ENCODE measurements at places on chromosomes 1 and 21. TPM values are rescaled to one million over a fixed set of nuclear protein-coding genes. Genes with fewer than 3 reads are reported as not detected.
A peak's percentile ranks its signal among the peaks of the same experiment; 100 is the strongest.

GRCh38 chr1:59692591-59692990, 122.2 kb upstream of the HOOK1 start:
- H3K36me3 ChIP-seq = no peaks in the 10 kb centered on the region
- H3K4me1 ChIP-seq = no peaks in the 10 kb centered on the region
- H3K27ac ChIP-seq = no peak overlapping the region
- H3K4me3 ChIP-seq = no peak overlapping the region
- no peaks in the 10 kb centered on the region for H3K27me3 ChIP-seq

- no peaks in the 10 kb centered on the region for H3K36me3 ChIP-seq
- no peak for DNase-seq
- no peak overlapping the region for H3K27ac ChIP-seq
- H3K27me3 ChIP-seq = no peaks in the 10 kb centered on the region
- no peak overlapping the region for H3K4me3 ChIP-seq
Measured at GRCh38 chr1:205324781-205325180, 3.2 kb upstream of the NUAK2 start.

DNA sequence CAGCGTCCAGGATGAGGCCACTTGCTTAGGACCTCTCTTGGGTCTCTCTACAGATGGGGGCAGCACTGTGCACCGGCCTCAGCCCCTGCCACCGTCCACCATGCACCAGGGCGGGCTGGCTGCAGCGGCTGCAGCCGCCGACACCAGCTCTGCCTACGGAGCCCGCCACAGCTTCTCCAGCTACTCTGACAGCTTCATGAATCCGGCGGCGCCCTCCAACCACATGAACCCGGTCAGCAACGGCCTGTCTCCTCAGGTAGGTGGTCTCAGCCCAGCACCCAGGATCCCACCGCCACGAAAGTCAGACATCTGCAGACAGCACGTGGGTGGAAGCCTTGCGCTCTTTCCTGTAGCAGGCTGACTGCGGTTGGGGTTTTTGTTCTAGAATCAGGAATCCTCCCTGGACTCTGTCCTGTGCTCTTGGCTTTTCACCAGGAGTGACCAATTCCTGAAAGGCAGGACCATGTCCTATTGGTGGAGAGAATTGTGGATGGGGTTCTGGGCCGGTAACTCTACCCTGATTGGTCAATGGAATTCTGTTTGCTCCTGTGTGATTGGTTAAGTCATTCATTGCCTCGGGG, 72.5 kb downstream of the PAX7 start:
- no peak overlapping the region for H3K27ac ChIP-seq
- no peaks in the 10 kb centered on the region for H3K27me3 ChIP-seq
- H3K36me3 ChIP-seq = no peaks in the 10 kb centered on the region
- H3K4me3 ChIP-seq = no peak overlapping the region
- no peak for DNase-seq

- no peaks in the 10 kb centered on the region for H3K36me3 ChIP-seq
- DNase-seq = no peak
- H3K27ac ChIP-seq = no peak overlapping the region
- H3K4me1 ChIP-seq = no peaks in the 10 kb centered on the region
- H3K4me3 ChIP-seq = no peak overlapping the region
Measured at GRCh38 chr21:36999131-36999898, 7.2 kb upstream of the RIPPLY3 start.

DNA sequence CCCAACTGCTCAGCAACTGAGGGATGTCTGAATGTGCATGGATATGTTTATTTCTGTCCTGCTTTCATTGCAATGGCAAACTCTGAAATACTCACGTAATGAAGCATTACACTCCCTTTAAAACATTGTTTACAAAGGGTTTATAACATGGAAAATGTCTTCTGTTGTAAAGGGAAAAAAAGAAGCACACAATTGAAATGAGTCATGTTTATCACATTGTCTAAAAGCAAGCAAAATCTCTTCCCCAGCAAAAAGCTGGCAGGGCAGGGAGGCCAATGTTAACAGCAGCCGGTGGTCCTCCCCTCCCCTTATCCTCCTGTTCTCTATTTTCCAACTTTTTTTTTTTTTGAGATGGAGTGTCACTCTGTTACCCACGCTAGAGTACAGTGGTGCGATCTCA, 3.9 kb upstream of the EFNA1 start:
- H3K4me1 ChIP-seq = no peaks in the 10 kb centered on the region
- H3K36me3 ChIP-seq = no peaks in the 10 kb centered on the region
- H3K27me3 ChIP-seq = no peaks in the 10 kb centered on the region
- no peak for DNase-seq
- H3K27ac ChIP-seq = no peak overlapping the region

GRCh38 chr1:57101209-57101608, 135.4 kb upstream of the C8B start:
- no peaks in the 10 kb centered on the region for H3K36me3 ChIP-seq
- DNase-seq = no peak
- no peak overlapping the region for H3K27ac ChIP-seq
- H3K4me3 ChIP-seq = no peak overlapping the region
- peaks cover 2% of the 10 kb centered on the region for H3K27me3 ChIP-seq

GRCh38 chr1:11746092-11746491, 10.2 kb downstream of the AGTRAP start:
- H3K4me3 ChIP-seq = no peak overlapping the region
- no peaks in the 10 kb centered on the region for H3K36me3 ChIP-seq
- DNase-seq = no peak

DNA sequence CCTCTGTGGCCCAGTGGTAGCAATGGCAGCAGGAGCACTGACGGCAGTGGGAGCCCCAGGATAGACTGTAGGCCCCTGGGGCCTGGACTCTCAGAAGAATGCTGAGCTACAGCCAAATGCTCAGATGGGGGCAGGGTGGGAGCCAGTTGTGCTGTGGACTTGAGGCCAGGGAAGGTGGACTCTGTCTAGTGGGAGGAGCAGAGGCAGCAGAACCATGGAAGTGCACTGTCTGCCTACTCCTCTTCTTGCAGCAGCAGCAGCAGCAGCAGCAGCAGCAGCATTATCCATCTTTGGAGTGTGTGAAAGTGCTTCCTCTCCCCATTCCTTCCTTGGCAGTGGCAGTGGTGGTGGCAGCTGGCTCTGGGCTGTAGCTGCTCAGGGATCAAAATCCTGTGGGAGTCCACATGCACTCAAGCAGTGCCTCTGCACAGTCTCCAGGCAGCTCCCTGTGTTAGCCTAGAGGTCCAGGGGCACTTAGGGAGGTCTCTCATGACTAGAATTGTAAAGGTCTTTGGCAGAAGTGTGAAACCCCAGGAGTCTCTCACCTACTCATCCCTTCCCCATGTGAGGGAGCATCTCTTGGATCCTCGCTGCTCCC, 917.9 kb upstream of the B3GALT2 start:
- no peak overlapping the region for H3K4me3 ChIP-seq
- no peaks in the 10 kb centered on the region for H3K36me3 ChIP-seq
- DNase-seq = no peak
- H3K4me1 ChIP-seq = no peaks in the 10 kb centered on the region
- H3K27ac ChIP-seq = no peak overlapping the region
- H3K27me3 ChIP-seq = no peaks in the 10 kb centered on the region

DNA sequence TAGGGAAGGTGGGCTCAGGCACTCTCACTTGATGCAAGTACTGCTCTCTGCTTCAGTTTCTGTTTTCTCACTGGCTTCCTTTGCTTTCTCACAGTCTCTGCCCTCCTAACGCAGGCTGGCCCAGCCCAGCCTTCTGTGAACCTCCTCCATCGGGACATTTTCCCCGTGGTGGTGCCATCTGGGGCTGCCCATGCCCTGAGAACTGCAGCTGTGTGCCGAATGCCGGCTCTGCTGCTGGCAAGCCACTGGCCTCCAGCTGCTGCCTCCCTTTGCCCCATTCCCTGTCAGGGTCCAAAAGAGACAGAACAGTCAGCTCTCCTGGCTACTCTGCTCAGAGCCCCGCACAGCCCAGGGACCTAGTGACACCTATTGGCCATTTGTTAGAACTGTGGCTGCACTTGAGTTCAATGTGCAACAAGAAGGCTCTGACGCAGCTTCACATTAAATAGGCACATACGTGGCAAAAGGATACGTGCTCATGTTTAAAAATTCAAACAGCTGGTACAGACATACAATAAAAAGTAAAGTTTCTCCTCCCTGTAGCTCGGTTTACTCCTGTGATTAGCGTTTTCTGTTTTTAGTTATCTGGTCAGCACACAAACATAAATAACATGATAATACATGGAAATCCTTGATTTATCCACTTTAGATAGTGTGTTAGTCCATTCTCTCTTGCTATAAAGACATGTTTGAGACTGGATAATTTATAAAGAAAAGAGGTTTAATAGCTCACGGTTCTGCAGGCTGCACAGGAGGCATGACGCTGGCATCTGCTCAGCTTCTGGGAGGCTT, 46.6 kb downstream of the FCRL5 start:
- no peaks in the 10 kb centered on the region for H3K36me3 ChIP-seq
- H3K4me1 ChIP-seq = no peaks in the 10 kb centered on the region
- H3K4me3 ChIP-seq = no peak overlapping the region
- no peak for DNase-seq
- no peak overlapping the region for H3K27ac ChIP-seq
- H3K27me3 ChIP-seq = no peaks in the 10 kb centered on the region

GRCh38 chr1:234720709-234721441, 110.9 kb upstream of the IRF2BP2 start:
- H3K4me3 ChIP-seq = no peak overlapping the region
- no peaks in the 10 kb centered on the region for H3K27me3 ChIP-seq
- no peaks in the 10 kb centered on the region for H3K36me3 ChIP-seq

DNA sequence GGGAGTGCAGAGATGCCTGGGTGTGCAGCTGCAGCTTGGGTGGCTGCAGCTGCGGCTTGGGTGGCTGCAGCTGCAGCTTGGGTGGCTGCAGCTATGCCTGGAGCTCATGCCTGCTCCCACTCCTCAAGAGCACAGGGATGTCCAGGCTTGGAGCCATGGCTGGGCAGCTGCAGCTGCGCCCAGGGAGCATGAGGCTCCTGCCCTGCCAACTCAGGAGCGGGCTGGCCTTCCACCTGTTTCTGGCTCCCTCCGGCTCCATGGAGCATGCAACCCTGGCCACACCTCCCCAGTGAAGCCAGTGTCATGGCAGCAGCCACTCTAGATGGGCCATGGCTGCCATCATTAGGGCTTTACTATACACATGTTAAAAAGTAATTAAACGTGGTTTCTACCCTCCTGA, 21.1 kb downstream of the GBP1 start:
- H3K36me3 ChIP-seq = no peaks in the 10 kb centered on the region
- DNase-seq = no peak
- H3K4me1 ChIP-seq = no peaks in the 10 kb centered on the region
- no peak overlapping the region for H3K27ac ChIP-seq
- no peak overlapping the region for H3K4me3 ChIP-seq

DNA sequence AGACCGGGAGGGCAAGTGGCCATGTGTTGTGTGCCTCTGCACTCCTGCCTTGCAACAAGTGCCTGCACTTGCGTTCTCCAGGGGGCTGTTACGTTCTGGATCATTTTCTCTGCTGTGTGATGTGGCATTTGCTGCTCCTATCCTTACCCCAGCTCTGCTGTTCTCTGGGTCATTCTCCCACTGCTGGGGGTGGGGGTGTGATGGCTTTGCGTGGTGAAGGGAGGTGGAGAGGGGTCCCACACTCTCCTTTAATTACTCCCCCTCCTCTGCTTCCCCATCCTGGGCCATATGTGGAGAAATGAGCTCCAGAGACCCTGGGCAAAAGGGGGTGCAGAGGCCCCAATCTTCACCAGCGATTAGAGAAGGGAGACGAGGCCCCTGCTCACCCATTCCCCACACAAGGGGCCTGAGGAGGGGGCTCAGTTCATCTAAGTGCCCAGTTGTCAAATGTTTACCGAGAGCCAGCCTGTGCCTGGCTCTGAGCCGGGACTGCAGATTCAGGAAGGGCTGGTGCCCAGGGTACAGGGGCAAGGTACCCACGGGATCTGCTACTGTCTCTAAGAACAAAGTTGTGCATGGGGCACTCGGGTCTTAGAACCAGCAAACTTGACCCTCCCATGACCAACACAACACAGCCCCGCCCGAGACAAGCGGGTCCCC, 355.4 kb downstream of the PTPRU start:
- H3K27me3 ChIP-seq = no peaks in the 10 kb centered on the region
- H3K36me3 ChIP-seq = no peaks in the 10 kb centered on the region
- no peak for DNase-seq
- H3K27ac ChIP-seq = no peak overlapping the region
- no peaks in the 10 kb centered on the region for H3K4me1 ChIP-seq

GRCh38 chr1:226960944-226961765, 21.1 kb downstream of the COQ8A start:
- H3K36me3 ChIP-seq = no peaks in the 10 kb centered on the region
- H3K27me3 ChIP-seq = no peaks in the 10 kb centered on the region
- no peak overlapping the region for H3K27ac ChIP-seq
- H3K4me3 ChIP-seq = no peak overlapping the region
- H3K4me1 ChIP-seq = no peaks in the 10 kb centered on the region

GRCh38 chr21:33685613-33686197, 43.4 kb downstream of the ITSN1 start:
- no peak overlapping the region for H3K4me3 ChIP-seq
- H3K27ac ChIP-seq = no peak overlapping the region
- H3K4me1 ChIP-seq = peaks cover 17% of the 10 kb centered on the region
- no peaks in the 10 kb centered on the region for H3K27me3 ChIP-seq
- DNase-seq = no peak

DNA sequence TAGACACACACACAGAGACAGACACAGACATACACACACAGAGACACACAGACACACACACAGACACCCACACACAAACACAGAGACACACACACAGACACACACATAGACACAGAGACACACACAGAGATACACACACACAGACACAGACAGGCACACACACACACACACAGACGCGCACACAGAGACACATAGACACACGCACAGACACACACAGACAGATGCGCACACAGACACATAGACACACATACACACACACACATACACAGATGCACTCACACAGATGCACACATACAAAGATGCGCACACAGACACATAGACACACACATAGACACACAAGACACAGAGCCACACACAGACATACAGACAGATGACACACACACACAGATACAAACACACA, 16.0 kb downstream of the KIF21B start:
- H3K27ac ChIP-seq = no peak overlapping the region
- H3K36me3 ChIP-seq = no peaks in the 10 kb centered on the region
- H3K27me3 ChIP-seq = no peaks in the 10 kb centered on the region
- no peak for DNase-seq
- no peak overlapping the region for H3K4me3 ChIP-seq
- H3K4me1 ChIP-seq = no peaks in the 10 kb centered on the region

GRCh38 chr21:31659286-31659535, 282 bp upstream of the SOD1 start:
- H3K4me1 ChIP-seq = no peaks in the 10 kb centered on the region
- H3K36me3 ChIP-seq = no peaks in the 10 kb centered on the region
- no peaks in the 10 kb centered on the region for H3K27me3 ChIP-seq
- H3K27ac ChIP-seq = no peak overlapping the region
- peak overlapping the region; percentile 76 for H3K4me3 ChIP-seq

GRCh38 chr21:34984356-34985058, 64.6 kb downstream of the RUNX1 start:
- no peaks in the 10 kb centered on the region for H3K36me3 ChIP-seq
- no peak overlapping the region for H3K4me3 ChIP-seq
- H3K27me3 ChIP-seq = no peaks in the 10 kb centered on the region
- no peaks in the 10 kb centered on the region for H3K4me1 ChIP-seq

The PIK3CD gene
- total RNA-seq = 21.0 TPM

The LCE1C gene
- total RNA-seq = not detected

The BRWD1 gene
- total RNA-seq = 41.8 TPM

The DFFB gene
- 5.7 TPM for total RNA-seq

The TSPAN1 gene
- total RNA-seq = 2.3 TPM

The LIPI gene
- total RNA-seq = not detected
